Activated T-helper 1 cell treated with anti-CD3 and anti-CD28 coated beads, Interleukin-2, amount 50 U/mL, for 16 hours (primary cell): ENCODE measurements at places on chromosomes 3 and 15.

DNA sequence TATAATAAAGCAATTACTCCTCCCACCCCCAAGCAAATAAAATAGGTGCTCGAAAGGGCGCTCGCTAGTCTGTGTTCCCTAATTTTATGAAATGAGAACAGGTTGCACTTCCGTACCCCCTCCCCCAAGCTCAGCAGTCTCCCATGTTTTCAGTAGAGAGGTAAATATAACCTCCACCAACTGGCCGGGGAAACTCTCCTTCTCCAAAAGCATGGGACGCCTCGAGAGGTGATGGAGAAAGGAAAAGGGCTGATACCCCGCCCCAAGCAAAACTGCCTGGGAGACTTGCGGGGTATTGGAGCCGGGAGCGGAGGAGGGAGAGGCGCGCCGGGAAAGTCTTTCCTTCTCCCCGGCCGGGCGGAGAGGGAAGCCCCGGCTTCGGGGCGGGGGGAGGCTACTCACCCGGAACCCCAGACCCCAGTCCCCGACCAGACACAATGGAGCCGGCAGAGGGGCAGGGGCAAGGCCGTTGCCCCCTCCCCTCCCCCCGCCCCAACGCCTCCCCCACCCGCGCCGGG is 605 bp downstream of the DCUN1D1 start:
- no peak for DNase-seq

DNA sequence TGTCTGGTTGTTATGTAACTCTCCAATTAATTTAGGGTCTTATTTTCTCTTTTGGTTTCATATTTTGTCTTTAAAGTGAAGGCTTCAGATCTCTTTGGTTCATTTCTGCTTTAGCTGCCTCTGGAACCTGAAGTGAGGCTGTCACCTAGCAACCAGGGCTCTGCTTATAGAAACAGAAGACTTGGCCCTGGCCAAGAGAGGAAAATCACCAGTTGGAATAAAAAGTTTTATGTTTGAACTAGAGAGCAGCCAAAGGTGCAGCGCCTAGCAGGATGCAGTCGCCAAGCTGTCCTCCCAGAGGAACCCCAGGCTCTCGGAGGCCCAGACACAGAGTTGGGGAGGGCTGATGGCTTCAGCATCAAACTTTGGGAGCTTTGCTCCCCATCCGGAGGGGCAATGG is 41.1 kb downstream of the LYZL4 start:
- no peak for DNase-seq

- no peak for DNase-seq
Observed at GRCh38 chr3:146387566-146387965, 81.8 kb downstream of the PLSCR2 start.

- no peak for DNase-seq
Observed at GRCh38 chr15:36399276-36399675, 180.2 kb upstream of the CDIN1 start.

GRCh38 chr15:70286113-70286806 is 188.5 kb upstream of the TLE3 start:
- no peak for DNase-seq

DNA sequence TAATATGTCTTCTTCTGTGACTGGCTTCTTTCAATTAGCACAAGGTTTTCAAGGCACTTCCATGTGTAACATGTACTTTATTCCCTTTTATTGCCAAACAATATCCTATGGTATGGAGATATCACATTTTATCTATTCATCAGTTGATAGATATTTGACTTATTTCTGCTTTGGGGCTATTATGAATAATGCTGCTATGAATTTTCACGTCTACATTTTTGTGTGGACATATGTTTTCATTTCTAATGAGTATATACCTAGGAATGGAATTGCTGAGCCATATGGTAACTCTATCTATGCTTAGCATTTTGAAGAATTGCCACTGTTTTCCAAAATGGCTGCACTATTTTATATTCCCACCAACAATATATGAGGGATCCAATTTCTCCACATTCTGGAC is 3.6 kb upstream of the AGTR1 start:
- DNase-seq: no peak

GRCh38 chr3:11629716-11630115 is 14.0 kb downstream of the VGLL4 start:
- no peak for DNase-seq

- no peak for DNase-seq
Observed at GRCh38 chr3:112633191-112633590, 7.8 kb downstream of the CCDC80 start.

GRCh38 chr3:40876009-40876408 is 323.3 kb upstream of the CTNNB1 start:
- no peak for DNase-seq

DNA sequence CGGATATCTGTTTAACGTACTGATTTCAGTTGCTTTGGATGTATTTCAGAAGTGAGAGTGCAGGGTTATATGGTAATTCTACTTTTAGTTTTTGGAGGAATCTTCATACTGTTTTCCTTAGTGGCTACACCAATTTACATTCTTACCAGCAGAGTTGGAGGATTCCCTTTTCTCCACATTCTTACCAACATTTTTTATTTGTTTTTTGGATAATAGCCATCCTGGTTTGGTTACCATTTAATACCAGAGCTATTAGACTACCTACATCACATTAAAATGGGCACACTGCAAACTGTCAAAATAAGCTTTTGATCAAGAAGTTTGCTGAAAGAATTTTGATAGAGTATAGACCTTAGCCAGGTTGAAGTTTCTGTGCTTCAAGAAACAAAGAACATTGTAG is 217.2 kb upstream of the CFAP20DC start:
- no peak for DNase-seq

DNA sequence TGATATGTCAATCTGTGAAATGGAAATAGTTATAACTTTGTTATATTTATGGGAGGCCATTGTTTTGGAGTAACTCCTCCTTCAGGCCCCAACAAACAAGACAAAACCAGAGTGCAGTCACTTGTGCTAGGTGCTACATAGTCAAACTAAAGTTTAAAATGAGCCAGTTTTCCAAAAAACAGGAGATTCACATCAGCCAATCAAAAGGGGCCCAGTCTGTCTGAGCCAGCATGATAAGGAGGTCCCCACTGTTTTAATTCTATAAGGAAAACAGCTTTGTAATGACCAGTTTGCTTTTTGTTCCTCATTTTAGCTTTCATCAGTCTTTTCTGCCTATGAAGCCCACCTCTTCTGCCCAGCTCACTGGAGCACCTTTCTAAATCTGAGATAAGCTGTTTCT is 94.7 kb upstream of the SLC7A14 start:
- DNase-seq: no peak

- no peak for DNase-seq
Observed at GRCh38 chr3:37902674-37903073, 41.0 kb downstream of the CTDSPL start.

- no peak for DNase-seq
Observed at GRCh38 chr3:183577346-183577745, 21.8 kb upstream of the KLHL6 start.

DNA sequence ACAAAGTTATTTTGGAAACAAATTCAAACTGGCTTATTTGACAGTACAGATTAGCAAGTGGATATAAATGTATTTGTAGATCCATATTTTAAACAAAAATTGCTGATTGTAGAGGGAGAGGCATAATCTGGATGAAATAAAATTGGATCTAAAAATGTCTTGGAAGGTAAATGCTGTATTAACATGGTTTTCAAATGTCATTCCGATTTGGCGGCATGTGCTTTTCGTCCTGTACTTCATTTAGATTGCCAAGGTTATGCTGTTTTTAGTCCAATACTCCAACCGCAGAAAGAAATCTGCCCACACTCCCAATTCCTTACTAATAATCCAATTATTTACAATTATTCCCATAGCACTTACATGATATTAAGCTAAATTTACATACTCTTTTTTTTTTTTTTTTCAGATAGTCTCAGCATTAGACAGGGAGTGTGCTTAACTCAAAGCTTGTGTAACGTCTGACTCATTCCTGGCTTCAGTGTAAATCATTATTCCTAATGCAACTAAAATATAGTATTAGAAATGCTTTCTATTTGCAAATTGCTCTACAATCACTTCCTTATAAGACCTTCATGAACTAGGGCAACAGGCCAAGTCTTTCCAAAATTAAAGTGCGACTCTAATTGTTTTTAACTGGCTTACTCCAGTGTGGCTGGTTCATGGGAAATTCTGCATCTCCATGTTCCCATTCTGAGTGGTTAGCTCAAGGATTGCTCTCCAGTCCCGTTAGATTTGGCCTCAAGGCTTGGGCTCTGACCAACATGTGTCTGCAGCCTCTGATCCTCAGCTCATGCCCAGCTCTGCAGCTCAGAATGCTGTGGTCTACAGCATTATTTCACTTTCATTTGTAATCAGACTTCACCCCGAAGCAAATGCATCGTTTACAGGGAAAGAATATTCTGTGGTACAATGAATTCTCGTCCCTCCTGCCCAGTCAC is 103.9 kb downstream of the FBN1 start:
- DNase-seq: no peak

GRCh38 chr3:94776401-94776915 is 713.6 kb downstream of the NSUN3 start:
- DNase-seq: no peak

GRCh38 chr3:125434582-125435011 is 59.5 kb upstream of the ZNF148 start:
- no peak for DNase-seq

DNA sequence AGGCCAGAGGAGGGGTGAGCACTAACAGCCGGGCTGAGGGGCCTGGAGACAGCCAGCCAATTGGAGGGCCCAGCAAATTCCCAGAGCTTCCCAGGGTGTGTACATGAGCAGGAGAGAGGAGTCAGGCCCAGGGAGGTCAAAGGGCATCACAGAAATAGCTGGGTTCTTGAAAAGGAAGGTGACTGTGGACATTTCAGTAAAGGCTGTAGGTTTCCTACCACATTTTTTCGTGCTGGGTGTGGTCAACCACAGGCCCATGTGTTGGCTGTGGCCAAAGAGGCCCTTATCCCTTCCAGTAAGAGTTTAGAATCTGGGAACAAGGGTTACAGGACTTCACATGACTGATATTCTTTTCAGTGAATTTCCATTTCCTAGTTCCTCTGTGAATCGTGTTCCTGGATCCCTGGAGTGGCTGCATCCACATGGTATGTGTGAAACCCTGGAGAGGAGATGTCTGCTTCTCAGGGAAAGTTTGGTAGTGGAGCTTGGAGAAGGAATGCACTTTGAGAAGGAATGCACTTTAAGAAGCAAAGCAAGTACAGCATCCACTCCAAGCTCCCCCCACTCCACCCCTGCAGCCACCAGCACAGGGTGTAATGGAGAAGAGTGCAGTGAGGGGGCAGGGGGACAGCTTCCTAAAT is 73.2 kb upstream of the HEG1 start:
- DNase-seq: no peak

DNA sequence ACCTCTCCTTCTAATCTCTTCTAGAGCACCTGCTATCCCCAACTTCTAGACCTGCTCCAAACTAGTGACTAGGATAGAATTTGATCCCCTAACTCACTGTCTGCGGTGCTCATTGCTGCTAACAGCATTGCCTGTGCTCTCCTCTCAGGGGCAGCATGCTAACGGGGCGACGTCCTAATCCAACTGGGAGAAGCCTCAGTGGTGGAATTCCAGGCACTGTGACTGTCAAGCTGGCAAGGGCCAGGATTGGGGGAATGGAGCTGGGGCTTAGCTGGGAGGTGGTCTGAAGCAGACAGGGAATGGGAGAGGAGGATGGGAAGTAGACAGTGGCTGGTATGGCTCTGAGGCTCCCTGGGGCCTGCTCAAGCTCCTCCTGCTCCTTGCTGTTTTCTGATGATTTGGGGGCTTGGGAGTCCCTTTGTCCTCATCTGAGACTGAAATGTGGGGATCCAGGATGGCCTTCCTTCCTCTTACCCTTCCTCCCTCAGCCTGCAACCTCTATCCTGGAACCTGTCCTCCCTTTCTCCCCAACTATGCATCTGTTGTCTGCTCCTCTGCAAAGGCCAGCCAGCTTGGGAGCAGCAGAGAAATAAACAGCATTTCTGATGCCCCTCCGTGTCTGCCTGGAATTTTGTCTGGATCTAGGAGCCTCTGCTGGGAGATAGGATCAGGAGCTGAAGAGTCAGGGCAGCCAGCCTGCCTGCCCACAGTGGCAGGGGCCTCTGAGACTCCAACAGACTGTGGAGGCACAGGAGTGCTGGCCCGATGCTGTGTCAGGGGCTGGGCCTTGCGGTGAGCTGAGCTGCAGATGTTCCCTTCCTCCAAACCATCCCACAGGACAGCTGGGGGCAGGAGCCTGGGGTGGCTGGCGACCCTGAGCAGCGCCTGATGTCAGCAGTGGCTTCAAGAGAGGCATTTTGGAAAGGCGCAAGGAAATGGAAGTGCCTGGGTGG is 3.0 kb downstream of the ISLR start:
- DNase-seq: no peak

GRCh38 chr3:198070871-198071270 is 110.9 kb downstream of the LMLN start:
- DNase-seq: no peak

GRCh38 chr15:80169768-80170357 is 17.1 kb downstream of the FAH start:
- DNase-seq: no peak

DNA sequence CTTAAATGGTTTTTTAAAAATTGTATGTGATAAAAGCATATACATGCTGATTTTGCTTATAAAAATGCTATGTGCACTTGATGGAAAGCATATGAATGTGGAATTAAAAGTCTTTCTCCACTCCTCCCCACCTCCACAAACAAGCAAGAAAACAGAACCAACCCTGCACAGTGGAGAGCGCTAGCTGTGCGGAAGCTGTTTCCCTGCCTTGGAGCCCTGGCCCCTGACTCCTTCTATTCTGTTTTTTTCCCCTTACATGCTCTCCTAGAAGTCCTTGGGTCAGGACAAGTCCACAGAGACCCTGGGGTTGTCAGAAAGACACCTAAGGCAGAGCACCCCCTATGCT is 64.2 kb downstream of the BOC start:
- DNase-seq: no peak

DNA sequence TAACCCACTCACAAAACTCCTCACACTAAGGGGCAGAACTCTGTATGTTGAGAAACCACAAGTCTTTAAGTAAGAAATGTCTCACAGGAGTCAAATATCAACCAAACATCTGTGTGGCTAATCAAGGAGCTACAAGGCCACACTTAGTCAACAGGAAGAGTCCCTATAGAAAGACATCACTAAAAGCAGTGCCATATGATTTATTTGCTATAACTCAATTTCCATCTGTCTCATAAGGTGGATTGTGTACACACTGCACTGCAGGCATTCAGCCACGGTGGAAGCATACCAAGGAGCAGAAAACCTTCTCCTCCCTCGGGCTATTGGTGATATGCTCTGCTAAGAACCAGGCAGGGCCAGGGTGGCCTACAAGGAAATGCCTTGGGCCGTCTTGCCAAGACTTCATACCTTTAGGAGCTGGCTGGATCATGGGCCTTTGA is 197.6 kb upstream of the CFAP20DC start:
- no peak for DNase-seq
